ENCODE measurements at places on chromosomes 5 and 9.

- DNase-seq: no peak
Observed at GRCh38 chr9:84402517-84402916, 62.0 kb upstream of the SLC28A3 start.

- peak; percentile 45 for DNase-seq
Observed at GRCh38 chr5:143979044-143979690, 167.2 kb downstream of the HMHB1 start.

DNA sequence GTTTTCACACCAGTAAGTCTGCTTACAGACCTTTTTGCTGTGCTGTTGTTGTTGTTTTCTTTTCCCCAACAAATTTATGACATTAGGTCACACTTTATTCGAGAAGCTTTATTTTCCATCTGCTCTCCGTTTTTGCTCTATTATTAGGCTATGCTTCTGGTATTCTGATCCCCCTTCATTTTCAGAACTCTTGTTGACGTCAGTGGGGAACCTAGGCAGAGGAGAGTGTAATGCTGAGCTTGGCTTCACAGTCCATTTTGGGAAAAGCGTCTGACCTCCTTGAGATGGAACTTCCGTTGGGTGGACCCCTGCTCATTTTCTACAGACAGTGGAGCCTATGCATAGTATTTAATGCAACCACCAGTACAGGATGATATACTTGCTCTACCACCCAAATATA lies 387.9 kb upstream of the MEF2C start:
- DNase-seq: no peak

- DNase-seq: no peak
Observed at GRCh38 chr9:112869041-112869529, 21.6 kb downstream of the SLC46A2 start.

DNA sequence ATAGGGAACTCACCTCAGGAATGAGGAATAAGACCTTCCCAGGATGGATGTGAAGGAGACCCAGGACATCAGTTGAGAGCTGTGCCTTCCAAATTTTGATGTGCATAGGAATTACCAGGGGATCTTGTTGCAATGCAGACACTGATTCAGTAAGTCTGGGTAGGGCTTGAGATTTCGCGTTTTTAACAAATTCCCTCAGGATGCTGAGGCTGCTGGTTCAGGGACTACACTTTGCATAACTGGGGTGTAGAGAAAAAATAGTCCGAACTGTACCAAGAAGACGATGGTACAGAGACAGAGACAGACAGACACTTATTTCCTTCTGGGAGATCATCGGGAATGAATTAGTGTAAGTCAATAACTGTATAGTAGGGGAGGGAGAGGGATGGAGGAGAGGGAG lies 82.3 kb upstream of the FREM1 start:
- DNase-seq: no peak

DNA sequence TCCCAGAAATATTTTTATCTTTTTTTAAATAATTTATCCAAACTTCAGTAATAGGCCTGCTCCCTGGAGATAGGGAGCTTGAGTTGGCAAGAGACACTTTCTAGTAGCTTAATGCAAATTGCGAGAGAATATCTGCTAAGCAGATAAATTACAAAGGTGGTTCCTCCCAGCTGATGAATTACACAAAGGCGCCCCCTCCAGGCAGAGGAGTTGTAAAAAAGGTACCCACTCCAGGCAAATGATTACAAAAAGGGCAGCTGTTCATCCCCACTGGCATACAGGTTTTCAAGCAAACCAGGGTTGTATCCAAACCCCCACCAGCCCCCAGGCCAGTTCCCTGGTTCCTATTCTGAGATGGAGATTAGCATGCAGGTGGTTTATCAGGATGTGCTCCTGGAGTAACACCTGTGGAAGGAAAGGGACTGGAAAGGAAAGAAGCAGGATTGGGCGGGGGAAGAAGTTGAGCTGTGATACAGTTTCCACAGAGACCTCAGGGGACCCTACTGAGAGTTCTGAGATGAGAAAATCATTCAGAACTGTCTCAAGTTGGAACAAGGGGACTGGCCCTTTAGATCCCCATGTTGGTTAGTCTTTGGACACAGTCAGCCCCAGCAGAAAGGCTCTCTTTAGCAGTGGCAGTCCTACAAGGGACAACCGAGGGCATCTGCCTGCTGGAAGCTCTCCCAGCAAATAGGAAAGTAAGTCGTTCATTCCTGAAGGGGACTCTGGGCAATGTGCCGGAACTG lies 25.5 kb downstream of the ESM1 start:
- DNase-seq: peak; percentile 12

- no peak for DNase-seq
Observed at GRCh38 chr5:142319560-142320429, 5.0 kb downstream of the SPRY4 start.

DNA sequence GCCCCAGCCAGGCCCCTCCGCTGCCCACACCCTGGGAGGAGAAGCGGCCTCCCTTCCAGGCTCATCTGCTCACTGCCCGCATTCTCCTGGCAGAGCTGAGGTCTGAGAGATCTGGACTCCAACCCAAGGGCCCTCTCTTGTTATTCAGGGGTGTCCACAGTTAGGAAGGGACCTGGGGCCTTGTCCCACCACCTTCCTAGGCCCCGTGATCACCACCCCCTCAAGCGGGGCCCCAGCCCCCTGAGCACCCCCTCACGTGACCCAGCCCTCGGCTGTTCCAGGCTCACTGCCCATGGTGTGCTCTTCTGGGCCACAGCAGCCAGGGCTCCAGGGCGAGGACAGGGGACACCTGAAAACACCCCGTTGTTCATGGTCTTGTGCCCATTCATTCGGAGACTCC lies 48.7 kb downstream of the NEURL1B start:
- no peak for DNase-seq

DNA sequence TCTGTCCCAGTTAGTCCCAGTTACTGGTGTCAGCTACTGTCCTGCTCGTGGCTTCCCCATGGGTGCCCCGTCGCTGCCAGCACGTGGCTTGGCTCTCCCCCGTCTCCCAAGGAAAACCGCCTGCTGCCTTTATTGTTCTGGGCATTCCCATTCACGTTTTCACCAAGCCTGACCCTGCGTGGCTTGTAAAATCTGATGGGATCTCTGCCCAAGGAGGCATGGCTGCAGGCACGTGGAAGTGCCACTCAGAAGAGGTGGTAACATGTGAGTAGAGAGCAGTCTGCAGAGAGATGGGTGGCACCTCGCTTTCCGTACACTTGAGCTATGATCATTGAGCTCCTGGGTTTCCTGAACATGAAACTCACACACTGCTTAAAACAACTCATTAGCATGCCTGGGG lies 429.2 kb upstream of the KLF4 start:
- DNase-seq: no peak

- DNase-seq: no peak
Observed at GRCh38 chr5:62982348-62982747, 403.7 kb downstream of the LRRC70 start.

- no peak for DNase-seq
Observed at GRCh38 chr5:35971186-35971877, 19.9 kb downstream of the UGT3A1 start.
